ENCODE measurements at places on chromosomes 2 and 18.

DNA sequence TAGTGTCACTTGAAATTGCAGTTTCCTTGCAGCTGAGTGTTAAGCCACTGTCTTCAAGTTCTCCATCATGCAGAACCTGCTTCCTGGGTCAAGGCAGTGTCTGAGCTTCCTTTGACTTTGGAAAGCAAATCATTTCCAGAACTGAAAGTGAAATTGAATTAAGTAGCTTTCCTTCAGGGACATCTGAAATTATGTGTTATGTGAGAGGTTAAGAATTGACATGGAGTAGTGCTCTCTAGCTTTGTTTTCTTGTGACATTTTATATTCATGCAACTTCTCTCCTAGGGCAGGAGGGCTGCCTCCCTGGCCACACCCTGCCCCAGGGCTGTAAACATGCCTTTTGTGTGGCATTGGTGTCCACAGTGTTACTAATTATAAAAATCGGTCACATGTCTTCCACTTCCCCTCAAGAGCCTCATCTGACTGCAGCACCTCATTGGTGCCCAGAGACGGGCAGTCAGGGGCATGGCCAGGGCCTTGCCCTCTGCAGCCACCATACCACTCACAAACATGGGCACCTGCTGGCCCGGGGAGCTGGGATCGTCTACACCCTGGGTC is 14.4 kb downstream of the RAB12 start:
- DNase-seq, result no peak

DNA sequence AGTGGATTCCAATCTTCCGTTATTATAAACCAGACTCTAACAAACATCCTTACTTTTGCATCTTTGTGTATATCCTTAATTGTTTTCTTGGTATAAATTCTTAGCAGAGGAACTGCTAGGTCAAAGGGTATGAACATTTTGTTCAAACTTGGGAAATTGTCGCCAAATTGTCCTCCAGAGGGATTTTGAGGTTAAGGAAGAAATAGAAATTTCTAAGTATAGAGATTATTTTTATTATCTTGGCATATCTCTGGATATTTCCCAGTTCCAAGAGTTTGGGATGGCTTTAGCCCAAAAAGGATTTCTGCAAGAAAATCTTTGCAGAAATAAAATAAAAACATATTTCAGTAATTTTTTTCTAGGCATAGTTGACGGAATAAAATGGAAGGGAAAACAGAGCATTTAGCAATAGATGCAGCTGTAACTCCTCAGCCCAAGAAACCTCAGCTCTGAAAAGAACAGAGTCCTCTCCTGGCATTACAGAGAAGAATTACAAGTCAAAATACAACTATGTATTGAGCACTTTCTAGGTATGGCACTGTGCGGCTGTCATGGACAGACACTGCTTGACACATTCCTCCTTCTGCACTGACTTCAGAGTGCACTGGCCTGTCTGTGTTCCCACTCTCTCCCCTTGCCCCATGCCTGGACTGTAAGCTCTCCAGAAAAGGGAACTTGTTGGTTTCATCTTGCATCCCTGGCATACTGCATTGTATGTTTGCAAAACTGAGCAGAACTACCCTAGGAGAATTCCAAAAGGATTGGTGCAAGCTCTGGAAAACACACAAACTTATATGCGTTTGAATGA is 117.3 kb upstream of the STON1 start:
- no peak for DNase-seq

- no peak for DNase-seq
These were observed 429.4 kb upstream of the TRIB2 start for GRCh38 chr2:12287220-12287751.

DNA sequence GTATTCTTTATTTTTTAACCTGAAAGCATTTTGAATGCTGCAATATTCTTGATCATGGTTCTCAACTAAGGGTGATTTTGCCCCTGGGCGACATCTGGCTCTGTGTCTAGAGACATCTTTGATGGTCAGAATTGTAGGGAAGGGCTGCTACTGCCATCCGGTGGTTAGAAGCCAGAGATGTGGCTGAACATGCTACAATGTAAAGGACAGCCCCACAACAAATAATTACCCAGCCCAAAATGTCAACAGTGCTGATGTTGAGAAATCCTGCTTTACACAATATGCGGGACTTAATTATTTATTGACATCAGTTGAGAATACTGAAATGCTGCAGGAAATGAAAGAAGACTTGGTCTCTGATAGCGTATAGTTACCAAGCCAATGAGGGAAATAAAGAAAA is 37.5 kb upstream of the SERPINB2 start:
- DNase-seq, result peak; percentile 9

DNA sequence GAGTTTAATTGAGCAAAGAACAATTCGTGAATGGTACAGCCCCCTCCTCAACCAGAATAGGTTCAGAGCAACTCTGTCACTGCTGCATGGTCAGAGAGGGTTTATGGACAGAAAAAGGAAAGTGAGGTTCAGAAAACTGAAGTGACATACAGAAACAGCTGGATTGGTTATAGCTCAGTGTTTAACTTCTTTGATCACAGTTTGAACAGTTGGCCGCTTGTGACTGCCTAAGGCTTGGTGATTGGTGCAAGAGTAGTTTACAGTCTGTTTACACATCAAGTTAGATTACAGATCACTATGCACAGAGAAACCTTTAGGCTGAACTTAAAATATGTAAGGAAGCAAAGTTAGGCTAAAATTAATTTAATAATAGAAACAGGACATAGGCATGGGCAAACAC is 459.2 kb downstream of the KCNJ3 start:
- DNase-seq, result no peak

DNA sequence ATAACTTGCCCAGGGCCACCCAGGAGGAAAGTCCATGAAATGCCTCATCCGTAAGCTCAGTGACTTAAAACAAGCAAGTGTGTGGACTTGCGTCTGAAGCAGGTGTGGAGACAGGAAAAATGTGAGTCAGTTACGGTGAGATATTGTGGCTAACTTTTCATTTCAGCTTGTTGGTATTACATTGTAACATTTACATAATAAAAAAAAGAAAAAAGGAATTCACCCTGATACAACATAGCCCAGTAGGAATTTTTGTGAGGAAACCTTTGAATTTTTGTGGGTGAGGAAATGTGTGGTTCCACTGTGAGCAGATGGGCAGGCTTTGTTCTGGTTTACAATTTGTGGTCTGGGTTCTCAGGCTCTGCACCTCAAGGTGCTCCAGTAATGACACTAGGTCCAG is 33.7 kb upstream of the LYPD6B start:
- no peak for DNase-seq

DNA sequence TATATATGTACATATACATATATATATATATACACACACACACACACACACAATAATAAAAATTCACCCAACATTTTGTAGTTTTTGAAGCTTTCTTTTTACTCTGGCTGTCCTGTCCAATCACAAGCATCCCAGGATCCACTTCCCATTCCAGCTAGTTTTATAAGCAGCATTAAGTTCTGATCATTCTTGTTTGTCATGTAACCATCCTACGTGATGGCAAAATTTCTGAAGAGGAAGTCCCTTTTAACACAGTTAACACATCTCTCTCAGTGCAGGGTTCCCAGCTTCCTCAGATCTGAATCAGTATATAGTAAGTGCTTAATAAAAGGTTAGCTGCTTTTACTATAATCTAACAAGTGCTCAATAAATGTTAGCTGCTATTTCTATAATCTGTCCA is 26.4 kb downstream of the MYOM1 start:
- no peak for DNase-seq

DNA sequence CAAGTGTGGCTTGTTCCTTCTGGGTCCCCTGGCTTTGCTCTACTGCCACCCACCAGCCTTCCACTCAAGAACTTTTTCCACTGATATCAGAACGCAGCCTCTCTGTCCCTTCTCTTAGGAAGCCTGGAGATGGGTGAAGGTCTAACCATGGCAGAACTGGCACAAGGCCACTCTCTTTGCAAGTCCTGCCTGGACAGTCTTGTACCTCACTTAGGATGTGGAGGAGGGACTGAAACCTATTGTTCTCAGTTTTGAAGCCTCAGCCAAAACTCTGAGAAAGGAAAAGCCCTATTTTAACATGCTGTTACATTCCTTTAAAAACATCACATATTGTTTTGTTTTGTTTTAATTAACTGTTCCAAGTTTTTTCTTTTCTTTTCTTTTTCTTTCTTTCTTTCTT is 58.9 kb upstream of the NCOA1 start:
- DNase-seq, result no peak

DNA sequence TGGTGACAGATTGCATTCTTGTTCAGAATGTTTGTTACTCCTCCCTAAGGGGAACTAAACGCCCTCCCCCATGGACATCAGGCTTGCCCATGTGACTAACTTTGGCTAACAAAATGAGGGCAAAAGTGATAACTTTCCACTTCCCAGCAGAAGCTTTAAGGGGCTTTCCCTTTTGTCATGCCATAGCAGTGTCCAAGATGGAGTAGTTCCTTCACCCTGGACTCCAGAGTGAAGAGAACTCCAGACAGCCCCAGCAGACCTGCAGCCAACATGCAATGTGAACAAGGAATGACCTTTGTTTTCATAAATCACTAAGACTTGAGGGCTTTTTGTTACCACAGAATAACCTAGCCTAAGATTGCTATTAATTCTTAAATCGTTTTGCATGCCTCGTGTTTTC is 163.5 kb downstream of the ZEB2 start:
- DNase-seq, result no peak

DNA sequence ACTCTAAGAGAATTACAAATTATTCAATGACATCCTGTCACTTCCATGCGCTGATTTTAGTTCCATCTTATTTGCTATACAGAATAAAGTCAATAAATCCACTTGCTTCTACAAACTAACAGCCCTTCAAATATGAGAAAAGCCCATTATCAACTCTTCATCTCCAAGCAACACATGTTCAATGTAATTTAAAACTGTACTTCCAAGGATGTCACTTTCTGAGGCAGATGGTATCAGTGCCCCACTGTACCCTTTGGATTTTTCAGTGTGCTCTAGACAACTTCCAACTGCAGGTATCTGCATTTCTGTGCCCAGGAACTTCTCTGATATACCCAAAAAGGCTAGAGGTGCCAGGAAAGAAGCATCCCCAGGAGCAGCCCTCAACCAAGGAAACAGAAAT is 87.6 kb downstream of the SMAD2 start:
- no peak for DNase-seq

- no peak for DNase-seq
These were observed 111.7 kb upstream of the SCN1A start for GRCh38 chr2:166239548-166239947.

- no peak for DNase-seq
These were observed 1.7 kb upstream of the CTDSP1 start for GRCh38 chr2:218397820-218398436.

DNA sequence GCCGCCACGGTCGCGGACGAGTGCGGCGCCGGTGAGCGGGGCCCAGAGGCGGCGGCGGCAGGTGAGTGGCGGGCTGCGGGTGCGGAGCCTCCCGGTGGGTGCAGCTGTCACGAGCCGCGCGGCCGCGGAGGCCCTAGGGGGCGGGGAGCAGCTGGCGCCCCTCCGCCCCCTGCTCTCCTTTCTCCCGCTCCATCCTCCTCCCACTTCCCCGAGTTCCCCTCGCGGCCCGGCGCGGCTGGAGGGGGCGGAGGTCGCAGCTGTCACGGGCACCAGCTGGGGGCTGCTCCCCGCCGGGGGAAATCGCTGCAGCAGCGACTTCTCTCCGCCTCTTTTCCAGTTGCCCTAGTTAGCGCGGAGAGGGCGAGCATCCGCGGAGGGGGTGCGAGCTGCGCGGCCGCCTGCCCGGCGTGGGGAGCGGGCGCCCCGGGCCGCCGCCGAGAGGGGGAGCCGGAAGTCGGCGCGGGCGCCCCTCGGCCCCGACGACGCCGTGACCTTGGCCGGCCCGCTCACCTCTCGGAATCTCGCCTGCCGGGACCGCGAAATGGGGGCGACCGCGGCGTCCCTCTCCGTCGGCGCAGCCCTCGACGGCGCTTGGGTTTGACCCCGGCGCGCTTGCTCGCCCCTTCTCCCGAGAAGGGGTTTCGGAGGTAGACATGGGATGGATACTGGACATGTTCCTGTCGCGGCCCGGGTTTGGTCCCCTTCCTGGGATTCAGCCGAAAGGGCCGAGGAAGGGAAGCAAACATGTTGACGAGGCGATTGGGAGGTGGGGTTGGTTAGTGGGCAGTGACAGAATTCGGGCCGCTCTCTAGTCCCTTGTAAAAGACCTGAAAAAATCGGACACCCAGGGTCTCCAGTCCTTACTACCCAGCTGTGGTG is 727 bp downstream of the NCOA1 start:
- peak; percentile 66 for DNase-seq

DNA sequence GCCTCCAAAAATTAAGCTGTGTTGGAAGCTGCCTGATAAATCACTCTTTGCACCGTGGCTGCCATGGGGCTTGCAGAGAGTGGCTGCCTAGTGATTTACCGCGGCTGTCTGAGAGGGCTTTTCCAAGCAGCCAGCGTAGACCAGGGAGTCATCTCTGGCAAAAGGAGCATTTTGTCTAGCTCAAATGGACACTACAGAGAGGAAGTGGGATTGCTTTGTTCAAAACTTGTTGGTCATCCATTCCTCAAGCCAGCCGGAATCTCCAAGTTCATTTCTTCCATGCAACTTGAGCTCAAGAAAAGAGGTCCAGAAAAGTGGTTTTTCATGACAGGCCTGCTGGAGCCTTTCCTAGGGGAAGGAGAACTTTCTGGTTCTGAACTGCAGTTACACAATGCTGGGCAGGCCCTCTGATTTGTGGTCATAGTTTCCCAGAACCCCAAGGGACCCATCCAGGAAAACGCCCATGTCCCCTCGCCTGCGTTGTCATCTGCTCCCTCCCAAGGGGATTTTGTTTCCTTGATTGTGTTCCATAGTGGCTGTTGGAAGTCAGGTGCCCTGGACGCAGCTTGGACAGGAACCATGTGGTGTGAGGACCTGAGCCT is 108.1 kb downstream of the TRIB2 start:
- no peak for DNase-seq

- DNase-seq, result no peak
These were observed 1.3 kb downstream of the ARHGEF4 start for GRCh38 chr2:130837811-130838565.

GRCh38 chr2:140586379-140586778 is 1544.4 kb downstream of the LRP1B start:
- DNase-seq, result no peak

DNA sequence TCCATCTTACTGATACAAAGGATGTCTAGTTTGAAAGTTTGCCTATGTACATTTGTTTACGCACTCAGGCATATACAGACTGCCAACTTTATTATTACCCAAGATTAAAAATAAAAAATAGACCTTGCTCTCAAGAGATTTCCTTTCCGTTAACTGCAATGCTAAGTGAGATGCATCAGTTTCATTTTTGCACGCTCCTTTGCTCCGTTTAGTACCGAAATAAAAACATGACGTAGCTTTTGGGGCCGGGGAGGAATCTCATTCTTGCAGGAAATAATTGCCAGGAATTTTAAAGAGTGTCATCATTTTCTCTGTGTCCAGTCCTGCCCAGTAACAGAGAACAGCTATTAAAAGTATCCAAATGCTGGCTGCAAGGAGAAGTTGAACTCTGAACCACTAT is 169.5 kb downstream of the SLC8A1 start:
- no peak for DNase-seq

Measured in stimulated activated CD4-positive, alpha-beta T cell treated with anti-CD3 and anti-CD28 coated beads, Interleukin-2, amount 100 ng/mL, for 24 hours (primary cell).